ENCODE measurements at places on chromosomes 3 and 15.

DNA sequence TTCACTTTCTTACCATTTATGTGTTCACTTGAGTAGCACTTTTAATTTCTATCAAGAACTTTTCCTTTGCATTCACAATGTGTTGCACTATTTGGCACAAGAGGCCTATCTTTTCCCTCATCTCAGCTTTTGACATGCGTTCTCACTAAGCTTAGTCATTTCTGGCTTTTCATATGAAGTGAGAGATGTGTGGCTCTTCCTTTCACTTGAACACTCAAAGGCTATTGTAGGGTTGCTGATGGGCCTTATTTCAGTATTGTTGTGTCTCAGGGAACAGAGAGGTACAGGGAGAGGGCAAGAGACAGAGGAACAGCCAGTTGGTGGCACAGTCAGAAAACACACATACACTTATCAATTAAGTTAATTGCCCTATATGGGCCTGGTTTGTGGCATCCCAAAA lies 127.4 kb upstream of the MLF1 start:
- no peak for DNase-seq

GRCh38 chr15:76312540-76313174 lies 1.4 kb upstream of the ETFA start:
- DNase-seq = no peak

DNA sequence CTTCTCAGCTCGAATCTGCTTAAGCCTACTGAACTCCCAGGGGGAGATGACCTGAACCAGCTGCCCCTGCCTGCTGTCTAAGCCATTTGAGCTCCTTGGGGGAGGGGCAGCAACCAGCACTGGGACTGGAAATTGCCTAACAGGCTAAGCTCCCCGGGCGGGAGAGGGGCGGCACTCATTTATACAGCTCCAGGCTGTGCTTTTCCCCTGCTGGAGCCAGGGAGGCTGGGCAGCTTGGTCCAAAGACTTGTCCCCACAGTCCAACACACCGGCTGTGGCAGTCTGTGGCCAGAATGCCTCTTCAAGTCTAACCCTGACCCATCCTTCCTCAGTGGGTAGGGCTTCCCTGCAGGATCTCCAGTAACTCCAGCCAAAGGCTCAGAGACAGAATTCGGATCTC lies 1241.5 kb downstream of the ROBO2 start:
- DNase-seq = no peak

- no peak for DNase-seq
These were observed 9.7 kb downstream of the CGNL1 start for GRCh38 chr15:57385923-57386390.

- DNase-seq = no peak
These were observed 35.3 kb downstream of the OXNAD1 start for GRCh38 chr3:16300307-16300706.

- no peak for DNase-seq
These were observed 41.9 kb downstream of the LIPC start for GRCh38 chr15:58473724-58474123.

- DNase-seq = no peak
These were observed 678 bp downstream of the SEMA7A start for GRCh38 chr15:74432968-74433591.

- DNase-seq = no peak
These were observed 55.7 kb downstream of the SYNPR start for GRCh38 chr3:63333815-63334214.

DNA sequence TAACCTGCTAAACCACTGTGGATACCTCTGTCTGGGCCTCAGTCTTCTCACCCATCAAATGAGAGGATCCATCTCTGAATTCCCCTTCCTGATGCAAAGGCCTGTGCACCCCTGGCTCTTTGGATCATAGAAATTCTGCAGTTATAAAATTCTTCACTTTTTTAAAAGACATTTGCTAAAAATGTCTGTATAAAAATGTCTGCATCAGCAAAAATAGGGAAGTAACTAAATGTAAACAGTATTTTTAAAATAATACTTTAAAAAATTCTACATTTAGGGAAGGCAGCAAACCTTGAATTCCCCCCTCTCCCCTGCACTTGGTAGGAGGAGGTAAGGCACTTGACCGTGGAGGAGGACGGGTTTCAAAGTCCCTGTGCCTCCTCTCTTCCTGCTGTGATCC lies 25.6 kb upstream of the TRIM59 start:
- DNase-seq = no peak

DNA sequence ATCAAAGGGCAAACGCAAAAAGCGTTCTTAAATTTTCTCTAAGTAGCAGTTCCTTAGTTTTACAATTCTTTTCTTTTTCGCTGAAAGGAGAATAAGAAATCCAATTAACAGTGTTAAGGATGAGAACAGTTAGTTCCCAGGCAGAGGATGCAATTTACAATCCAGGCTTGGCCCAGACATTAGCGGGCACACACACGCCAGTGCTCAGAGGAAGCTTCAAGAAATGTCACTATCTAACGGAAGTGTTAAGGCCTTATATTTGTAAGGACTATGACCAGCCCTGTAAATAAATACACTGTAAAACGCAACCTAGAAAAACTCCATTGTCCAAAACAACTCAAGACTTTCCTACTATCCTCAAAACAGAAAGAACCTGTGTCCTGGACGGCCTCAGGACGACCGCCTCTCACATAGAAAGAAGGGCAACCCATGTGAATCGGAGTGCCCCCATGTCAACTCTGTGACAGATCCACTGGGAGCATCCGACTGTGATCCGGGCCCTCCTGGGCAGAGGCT lies 1.3 kb downstream of the ACAP2 start:
- DNase-seq = no peak

DNA sequence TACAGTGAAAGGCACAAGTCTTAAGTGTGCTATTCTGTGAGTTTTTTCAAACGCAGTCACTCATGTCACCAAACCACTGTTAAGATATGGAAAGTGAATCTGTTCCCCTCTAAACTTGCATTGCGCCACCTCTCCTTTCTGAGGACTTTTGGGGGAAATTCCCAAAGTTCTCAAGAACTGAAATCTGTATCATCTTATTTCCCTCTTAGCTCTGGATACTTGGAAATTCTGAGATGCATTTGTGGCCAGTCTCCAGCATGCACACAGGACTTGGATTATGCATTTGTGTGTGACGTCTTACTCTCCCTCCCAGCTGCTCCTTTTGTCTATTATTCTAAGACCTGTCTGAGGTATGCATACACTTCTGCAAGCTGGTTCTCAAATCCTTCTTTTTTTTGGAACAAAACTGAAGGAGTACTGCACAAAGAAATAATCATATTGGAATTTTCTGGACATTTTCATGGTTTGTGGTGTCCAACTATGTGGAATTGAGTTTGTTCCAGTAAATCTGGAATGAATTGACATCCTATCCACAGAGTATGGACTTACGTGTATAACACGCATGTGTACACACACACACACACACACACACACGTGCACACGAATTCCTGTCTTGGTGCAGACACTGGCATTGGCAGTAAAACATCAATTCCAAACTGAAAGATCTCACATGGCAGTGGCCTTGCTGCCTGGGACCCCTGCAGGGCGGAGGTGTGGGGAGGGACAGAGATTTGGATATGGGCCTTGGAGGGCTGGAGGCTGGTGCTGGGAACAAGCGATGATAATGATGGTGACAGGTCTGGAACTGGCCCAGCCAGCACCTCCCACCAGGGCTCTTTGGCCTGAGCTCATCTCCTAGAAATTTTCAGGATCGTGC lies 8.2 kb upstream of the LCTL start:
- no peak for DNase-seq

DNA sequence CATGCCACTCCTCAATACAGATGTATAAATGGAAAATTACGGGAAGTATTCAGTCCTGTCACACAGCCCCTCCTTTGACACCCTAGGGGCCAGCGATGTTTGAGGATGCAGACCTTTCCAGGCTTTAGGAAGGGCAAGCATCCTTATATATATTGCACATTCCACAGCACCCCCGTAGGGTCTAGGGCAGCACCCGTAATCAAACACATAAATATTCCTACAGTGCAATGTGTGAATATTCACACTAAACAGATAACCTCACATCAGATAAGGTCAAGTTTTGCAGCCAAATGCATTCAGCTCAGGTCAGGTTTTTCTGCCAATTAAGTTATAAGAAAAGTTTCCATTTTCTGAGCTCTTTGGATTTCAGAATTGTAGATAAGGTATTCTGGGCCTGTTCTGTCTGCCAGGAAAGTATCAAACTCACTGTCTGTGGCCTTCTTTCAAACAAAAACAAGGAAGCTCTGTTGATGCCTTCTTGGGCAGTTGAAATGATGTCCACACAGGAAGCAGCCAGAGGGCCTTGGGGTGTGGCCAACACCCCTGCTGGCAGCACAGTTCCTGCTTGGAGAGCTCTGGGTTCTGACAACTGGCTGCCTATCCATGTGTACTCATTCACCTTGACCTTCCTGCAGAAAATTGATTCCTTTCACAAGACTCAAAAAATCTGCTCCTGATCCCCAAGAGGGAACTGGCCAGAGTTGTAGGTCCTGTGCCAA lies 427.0 kb downstream of the NTRK3 start:
- no peak for DNase-seq

GRCh38 chr15:67087507-67088172 lies 22.2 kb downstream of the SMAD3 start:
- DNase-seq = no peak

- DNase-seq = no peak
These were observed 261.4 kb downstream of the FOXP1 start for GRCh38 chr3:71322154-71322553.

DNA sequence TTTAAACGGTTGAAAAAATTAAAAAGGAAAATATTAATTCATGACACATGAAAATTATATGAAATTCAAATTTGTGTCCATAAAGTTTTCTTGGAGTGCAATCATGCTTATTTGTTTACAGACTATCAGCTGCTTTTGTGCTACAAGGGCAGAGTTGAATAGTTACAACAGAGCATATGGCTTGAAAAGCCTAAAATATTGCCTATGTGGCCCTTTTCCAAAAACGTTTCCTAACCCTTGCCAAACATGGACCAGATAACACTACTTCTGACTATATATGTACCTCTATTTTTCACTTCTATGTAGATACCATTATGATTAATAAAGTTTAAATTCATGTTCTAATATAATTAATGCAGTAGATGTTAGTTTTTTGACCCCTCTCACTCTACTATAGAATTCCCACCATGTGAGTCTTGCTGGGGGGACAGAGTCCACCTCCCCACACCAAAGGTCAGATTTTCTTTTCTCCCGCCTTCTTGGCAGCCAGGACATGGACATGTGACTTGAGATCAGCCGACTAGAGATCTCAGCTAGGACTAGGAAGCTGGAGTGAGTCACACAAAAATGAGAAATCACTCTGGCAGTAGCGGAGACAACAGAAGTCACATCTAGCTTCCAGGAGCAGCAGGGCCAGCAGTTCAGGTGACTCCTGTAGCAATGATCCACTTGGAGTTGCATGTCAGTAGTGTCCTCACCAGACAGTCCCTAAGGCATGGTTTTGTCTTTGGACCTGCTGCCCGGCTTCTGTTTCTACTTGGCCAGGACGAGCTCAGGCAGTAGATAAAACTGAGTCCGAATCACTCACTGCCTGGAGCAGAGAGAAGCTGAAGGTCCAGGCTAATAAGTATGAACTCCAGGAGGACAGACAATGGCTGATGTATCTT lies 22.4 kb downstream of the CIAO2A start:
- no peak for DNase-seq

- DNase-seq = no peak
These were observed 5.9 kb upstream of the DCP1A start for GRCh38 chr3:53353202-53353601.

DNA sequence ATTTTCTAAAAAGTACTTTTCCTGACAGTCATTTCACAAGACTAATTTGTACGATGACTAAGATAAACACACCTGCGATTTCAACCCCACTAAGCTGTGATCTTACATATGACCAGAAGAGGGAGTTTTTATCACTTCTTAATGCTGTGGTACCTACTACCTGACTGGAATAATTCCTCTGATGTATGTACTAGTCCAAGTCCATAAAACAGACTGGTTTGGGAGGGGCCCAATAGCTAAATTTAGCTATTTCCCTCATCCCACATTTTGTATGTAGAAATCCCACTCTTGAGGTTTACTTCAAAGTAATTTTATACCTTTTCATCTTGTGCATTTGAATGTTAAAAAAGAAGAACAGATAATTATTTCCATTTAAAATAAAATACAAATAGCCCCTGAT lies 49.7 kb upstream of the SCAANT1 start:
- no peak for DNase-seq

GRCh38 chr3:39038165-39038564 lies 13.6 kb downstream of the SCN11A start:
- no peak for DNase-seq

DNA sequence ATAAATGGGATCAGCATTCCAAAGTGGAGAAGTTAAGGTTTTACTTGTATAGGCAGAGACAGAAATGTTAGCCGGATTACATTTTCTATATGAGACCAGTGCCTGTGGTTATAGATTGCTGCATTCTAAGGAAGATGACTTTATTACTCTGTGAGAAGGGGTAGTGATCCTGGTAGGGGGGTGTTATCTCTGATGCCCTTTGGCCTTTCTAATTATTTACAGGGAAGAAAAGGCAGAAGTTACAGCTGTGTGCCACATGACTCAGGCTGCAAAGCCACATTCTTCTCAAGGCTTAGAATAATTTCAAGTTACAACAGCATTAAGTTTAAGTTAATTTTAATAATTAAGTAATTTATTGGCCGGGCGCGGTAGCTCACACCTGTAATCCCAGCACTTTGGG lies 2.2 kb upstream of the TMC3 start:
- no peak for DNase-seq

- DNase-seq = no peak
These were observed 165.7 kb downstream of the P3H2 start for GRCh38 chr3:189954733-189955665.

- DNase-seq = no peak
These were observed 445.1 kb downstream of the MECOM start for GRCh38 chr3:169218314-169218983.

DNA sequence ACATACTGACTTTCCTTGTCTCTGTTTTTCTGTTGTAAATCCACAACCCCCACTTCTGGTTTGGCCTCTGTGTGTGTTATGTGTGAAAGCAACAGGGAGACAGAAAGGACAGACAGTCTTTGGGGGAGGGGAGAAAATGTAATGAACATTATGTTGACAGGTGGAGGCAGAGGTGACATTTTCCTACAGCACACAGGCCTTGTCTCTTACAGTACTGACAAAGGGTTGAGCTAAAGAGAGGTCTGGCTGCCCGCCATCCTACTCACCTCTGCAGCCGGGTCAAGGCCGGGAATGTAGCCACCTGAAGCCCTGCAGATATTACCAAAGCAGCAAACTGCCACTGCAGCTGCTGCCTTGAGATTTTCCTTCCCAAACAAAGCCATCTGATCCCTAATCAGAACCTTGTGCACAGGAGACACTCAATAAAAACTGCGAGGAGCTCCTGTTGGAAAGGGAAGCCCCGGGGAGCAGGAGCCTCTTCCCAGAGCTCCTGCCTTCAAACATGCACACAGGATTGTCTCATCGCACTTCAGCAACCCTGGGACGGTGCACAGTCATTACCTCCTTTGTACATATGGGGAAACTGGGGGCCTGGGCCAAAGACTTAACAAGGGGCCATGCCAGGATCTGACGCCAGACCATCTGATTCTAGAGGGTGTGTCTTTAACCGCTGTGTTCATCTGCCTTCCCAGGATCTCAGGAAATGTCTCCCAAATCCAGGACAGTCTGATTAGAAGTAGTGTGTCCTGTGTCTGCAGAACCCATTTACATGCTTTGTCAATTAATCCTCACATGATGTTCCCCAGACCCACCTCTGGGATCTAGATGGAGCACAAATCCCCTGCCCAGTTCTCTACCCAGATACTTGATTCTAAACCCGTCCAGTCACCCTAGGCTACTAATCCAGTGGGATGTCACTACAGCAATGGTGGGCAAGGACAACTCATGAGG lies 14.2 kb downstream of the MYO5C start:
- no peak for DNase-seq

GRCh38 chr3:196757876-196758739 lies 18.5 kb downstream of the PAK2 start:
- no peak for DNase-seq

All from activated naive CD4-positive, alpha-beta T cell (primary cell).